Activated naive CD4-positive, alpha-beta T cell treated with anti-CD3 and anti-CD28 coated beads, Interleukin-2, amount 10 ng/mL, durations not matched to agents 5 hours and 36 hours (primary cell): ENCODE measurements at places on chromosomes 16 and 17. TPM values are rescaled to one million over a fixed set of nuclear protein-coding genes. Genes with fewer than 3 reads are reported as not detected.

Gene FBF1
- 15.9 TPM for total RNA-seq

Gene UTS2R
- 0.20 TPM for total RNA-seq

Gene LITAFD
- total RNA-seq: not detected

Gene CD19
- 0.13 TPM for total RNA-seq

Gene NPIPA7
- total RNA-seq: 2.9 TPM

Gene SHBG
- not detected for total RNA-seq

Gene ACSM2A
- total RNA-seq: not detected

Gene ABAT
- total RNA-seq: 4.8 TPM

Gene GFAP
- total RNA-seq: not detected

Gene SMTNL2
- total RNA-seq: not detected

Gene KRTAP3-2
- total RNA-seq: not detected

Gene ZACN
- 0.14 TPM for total RNA-seq

Gene NPIPB9
- 1.2 TPM for total RNA-seq

Gene KRTAP16-1
- total RNA-seq: 0.14 TPM

Gene RNF227
- total RNA-seq: 5.6 TPM

Gene ABCC11
- not detected for total RNA-seq

Gene IST1
- 202 TPM for total RNA-seq

Gene FOXL1
- total RNA-seq: not detected

Gene C1QL1
- 1.1 TPM for total RNA-seq
